Small intestine (tissue), 16 donors: ENCODE measurements at places on chromosomes 4 and X. TPM values are rescaled to one million over a fixed set of nuclear protein-coding genes. Genes with fewer than 3 reads are reported as not detected.
A peak's percentile ranks its signal among the peaks of the same experiment; 100 is the strongest.

GRCh38 chr4:112185334-112185733, 40.1 kb downstream of the FAM241A start:
- no peak for DNase-seq

Gene HSFX2
- not detected for polyA plus RNA-seq

DNA sequence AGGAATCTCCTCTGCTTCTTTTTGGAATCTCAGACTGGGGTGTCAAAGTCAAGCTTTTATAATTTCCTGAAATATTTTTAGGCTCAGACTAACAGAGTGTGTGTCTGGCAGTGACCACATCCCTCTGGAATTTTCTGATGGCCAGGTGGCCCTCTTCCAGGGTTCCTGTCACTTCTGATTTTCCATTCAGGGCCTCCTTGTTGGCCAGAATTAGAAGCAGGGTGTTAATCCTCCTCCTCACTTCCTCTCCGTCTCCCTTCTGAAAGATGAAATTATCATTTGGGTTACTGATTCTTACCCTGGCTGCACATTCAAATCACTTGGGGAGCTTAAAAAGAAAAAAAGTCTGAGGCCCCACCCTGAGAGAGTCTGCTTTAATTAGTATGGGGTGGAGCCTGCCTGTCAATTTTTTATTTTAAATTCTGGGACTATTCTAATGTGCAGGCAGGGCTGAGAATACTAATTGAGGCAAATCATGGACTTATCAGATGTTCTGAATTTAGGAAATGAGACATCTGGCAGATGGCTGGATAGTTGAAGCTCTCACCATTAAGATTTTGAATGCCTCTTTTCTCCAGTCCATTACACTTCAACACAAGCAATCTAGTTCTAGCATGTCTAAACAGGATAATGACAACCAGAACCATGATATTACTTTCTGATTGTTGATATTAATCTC, 43.2 kb downstream of the HAND2 start:
- DNase-seq: no peak

DNA sequence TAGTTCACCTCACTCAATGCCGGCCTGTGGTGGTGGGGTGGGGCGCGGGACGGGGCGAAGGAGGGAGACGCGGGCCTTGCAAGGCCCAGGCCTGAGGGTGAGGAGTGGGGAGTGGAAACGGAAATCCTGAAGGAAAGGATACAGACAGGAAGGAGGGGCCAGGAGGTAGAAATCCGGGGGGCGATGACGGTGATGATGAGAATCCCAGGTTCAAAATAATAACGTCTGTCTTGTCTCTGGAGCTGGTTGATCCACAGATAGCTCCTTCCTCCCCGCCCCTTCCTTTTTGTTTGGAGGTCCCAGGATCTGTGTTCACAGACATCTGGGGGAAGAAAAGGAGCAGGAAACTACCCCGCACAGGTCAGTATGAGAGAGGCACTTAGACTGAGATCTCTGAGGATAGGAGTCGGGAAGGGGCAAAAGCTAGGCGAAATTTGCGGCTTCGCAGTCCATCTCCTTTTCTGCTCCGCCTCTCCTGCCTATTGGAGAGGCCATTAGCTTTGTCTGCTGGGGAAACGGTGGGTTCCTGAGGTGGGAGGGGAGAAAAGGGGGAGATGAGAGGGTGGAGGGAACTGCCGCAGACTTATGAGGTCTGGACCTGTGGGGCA, 746 bp downstream of the TCEAL7 start:
- DNase-seq: peak; percentile 4

Gene PRR32
- polyA plus RNA-seq: 0.62 TPM

DNA sequence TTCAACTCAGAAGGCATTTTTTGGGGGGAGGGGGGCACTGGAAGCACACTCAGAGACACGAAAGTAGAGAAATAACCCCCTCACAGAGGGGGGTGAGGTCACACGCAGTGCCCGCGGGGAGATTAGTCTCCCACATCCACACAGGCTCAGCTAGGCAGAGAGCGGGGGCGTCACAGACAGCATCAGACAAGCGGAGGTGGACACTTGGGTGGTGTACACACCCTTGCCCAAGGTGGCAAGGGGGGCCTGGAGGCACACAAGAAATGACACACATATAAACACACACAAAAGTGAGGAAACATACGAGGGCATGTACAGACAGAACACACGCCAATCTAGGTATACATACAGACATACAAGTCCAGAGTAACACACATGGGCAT, 637 bp upstream of the SYN1 start:
- DNase-seq: no peak

Gene GAGE13
- polyA plus RNA-seq: not detected

Gene DUSP21
- polyA plus RNA-seq: 0.22 TPM

DNA sequence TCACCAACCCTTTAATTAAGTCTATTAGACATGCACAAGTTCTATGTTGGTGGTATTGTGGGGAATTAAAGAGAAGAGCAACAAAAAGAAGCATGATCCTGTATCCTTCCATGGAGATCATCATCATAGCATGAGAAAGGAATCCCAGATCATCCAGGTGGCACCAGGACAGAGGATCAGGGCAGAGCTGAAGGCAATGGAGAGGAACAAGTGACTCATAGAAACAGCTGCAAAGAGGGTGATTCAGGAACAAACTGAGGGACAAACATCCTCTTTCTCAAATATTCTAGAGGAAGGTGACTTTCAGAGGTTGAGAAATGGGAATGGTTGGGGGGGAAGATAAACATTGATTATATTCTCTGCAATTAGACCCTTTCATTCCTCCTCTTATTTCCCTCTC, 105.5 kb upstream of the OTUD4 start:
- DNase-seq: no peak

GRCh38 chr4:38943343-38943742, 75.7 kb downstream of the FAM114A1 start:
- no peak for DNase-seq

DNA sequence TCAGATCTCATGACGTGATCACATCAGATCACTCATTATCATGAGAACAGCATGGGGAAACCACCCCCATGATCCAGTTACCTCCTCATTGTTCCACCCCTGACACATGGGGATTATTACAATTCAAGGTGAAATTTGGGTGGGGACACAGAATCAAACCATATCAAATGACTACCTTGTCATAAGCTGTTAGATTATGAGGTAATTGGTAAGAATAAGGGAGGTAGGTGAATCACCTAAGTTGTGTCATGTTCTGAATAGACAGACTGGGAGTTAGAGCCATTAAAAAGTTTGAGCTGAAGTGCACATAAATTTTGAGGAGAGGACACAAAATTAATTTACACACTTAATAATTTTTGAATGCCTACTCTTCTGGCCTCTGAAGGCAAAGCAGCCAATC, 24.7 kb downstream of the SLC9B1 start:
- DNase-seq: no peak

Gene GYG2
- 1.6 TPM for polyA plus RNA-seq

- DNase-seq: no peak
Measured at GRCh38 chrX:48676893-48677270, 6.7 kb upstream of the WAS start.

- DNase-seq: no peak
Measured at GRCh38 chr4:104901961-104902605, 244.6 kb upstream of the TET2 start.

GRCh38 chrX:52031371-52031770, 37.6 kb downstream of the MAGED4B start:
- DNase-seq: no peak

GRCh38 chr4:189032606-189033338, 893.5 kb downstream of the TRIML1 start:
- no peak for DNase-seq

DNA sequence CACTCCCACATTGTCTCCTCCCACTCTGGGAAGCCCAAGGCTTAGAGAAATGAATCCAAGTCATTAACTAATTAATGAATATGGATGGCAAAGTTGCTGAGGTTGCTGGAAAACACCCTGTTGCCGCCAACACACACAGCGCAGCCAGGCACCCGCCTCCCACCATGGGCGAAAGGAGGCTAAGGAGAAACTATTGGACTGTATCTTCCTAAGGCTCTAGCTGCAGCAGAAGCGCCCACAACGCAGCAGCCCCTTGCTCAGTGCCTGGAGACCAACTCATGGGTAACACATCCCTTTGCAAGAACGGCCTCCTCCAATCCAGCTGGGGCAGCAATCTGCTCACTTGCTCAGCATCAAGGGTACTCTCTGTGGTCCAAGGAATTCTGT, 34.2 kb downstream of the TSC22D3 start:
- no peak for DNase-seq

- DNase-seq: peak; percentile 53
Measured at GRCh38 chrX:46573892-46574773, 568 bp downstream of the CHST7 start.

DNA sequence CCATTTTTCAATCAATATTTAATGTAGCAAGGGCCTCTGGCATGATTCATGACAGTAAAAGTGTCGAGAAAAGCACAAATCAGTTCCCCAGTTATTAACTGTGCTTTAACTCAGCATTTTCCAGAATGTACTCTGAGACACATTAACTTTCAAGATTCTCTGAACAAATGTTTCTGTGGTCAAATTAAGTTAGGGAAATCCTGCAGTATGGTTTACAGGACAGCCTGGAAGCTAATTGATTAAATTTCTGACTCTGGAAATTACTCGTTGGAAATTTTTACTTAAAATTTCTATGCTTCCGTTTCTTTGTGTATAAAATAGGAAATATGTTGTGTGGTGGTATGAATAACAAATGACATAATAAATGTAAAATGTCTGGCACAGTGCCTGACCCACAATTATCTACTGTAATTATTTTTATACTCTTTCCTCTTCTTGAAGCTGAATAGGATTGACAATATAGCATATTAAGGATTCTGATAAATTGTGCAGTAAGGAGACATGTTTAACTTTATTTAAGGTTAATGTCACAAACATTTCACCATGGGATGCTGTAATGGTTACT, 33.7 kb downstream of the STK32B start:
- no peak for DNase-seq

GRCh38 chr4:30744957-30745640, 24.9 kb downstream of the PCDH7 start:
- DNase-seq: no peak

DNA sequence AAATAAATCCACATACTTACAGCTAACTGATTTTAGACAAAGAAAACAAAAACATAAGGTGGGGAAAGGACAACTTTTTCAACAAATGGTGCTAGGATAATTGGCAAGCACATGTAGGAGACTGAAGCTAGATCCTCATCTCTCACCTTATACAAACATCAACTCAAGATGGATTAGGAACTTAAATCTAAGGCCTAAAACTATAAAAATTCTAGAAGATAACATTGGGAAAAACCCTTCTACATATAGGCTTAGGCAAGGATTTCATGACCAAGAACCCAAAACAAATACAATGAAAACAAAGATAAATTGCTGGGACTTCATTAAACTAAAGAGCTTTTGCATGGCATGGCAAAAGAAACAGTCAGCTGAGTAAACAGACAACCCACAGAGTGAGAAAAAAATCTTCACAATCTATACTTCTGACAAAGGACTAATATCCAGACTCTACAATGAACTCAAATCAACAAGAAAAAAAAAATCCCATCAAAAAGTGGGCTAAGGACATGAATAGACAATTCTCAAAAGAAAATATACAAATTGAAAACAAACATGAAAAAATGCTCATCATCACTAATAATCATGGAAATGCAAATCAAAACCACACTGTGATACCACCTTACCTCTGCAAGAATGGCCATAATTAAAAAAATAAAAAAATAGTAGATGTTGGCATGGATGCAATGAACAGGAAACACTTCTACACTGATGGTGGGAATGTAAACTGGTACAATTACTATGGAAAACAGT, 14.1 kb upstream of the AFP start:
- no peak for DNase-seq

- no peak for DNase-seq
Measured at GRCh38 chr4:114249561-114249960, 270.1 kb upstream of the ARSJ start.

- DNase-seq: no peak
Measured at GRCh38 chr4:101171747-101172146, 175.6 kb downstream of the PPP3CA start.

DNA sequence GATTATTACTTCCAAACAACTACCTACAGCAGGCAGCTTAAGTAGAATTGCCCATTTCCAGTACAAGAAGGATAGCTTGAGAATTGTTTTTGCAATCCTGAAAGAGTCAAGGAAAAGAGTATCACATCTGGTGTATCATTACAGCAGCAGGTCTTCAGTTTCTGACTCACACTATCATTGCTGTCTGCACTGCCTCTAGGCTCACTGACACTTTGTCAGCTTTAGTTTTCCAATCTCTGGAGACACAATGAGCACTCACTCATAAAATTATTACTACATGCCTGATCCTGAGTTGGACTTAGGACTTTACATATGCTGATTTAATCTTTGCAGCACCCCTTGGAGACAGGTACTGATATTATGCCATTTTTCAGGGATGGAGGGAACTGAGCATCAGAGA, 244.6 kb upstream of the BOD1L1 start:
- peak; percentile 86 for DNase-seq

Gene GSTCD
- 1.4 TPM for polyA plus RNA-seq

GRCh38 chr4:38782452-38783108, at the start of gene TLR10:
TSS of gene TLR10 (minus strand) at chr4:38782990. CDS start at chr4:38775590, 7,400 bp downstream.
- peak; percentile 55 for DNase-seq

- no peak for DNase-seq
Measured at GRCh38 chr4:78069319-78069718, 12.2 kb downstream of the FRAS1 start.

- no peak for DNase-seq
Measured at GRCh38 chr4:143391895-143392294, 55.2 kb downstream of the GAB1 start.

DNA sequence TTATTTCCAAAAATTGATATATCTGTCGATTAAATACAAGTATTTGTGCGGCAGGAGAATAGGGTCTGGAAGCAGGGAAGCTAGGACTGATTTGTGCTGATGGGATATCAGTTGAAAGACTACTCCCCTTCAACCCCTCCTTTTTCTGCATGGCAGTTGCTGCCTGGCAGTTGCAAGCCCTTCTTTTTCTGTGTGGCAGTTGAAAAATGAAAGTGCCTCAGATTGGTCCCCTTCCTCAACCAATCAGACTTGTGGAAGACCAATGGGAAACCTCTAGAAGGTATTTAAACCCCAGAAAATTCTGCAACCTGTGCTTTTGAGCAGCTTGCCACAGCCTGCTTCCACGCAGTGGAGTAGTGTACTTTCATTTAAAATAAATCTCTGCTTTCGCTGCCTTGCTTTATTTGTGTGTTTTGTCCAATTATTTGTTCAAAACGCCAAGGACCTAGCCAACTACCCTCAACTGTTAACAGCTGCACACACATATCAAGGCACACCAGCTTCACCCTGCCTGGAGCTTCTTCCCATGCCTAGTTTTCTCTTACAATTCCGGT, 1.5 kb upstream of the TMA16 start:
- DNase-seq: no peak

GRCh38 chr4:64882311-64883086, 473.2 kb upstream of the TECRL start:
- DNase-seq: no peak

- no peak for DNase-seq
Measured at GRCh38 chrX:49829016-49829415, at the start of gene PAGE4. TSS of gene PAGE4 (plus strand) at chrX:49829303. CDS start at chrX:49830429, 1,126 bp downstream.
